ENCODE measurements at places on chromosomes 1 and 21. TPM values are rescaled to one million over a fixed set of nuclear protein-coding genes. Genes with fewer than 3 reads are reported as not detected.

DNA sequence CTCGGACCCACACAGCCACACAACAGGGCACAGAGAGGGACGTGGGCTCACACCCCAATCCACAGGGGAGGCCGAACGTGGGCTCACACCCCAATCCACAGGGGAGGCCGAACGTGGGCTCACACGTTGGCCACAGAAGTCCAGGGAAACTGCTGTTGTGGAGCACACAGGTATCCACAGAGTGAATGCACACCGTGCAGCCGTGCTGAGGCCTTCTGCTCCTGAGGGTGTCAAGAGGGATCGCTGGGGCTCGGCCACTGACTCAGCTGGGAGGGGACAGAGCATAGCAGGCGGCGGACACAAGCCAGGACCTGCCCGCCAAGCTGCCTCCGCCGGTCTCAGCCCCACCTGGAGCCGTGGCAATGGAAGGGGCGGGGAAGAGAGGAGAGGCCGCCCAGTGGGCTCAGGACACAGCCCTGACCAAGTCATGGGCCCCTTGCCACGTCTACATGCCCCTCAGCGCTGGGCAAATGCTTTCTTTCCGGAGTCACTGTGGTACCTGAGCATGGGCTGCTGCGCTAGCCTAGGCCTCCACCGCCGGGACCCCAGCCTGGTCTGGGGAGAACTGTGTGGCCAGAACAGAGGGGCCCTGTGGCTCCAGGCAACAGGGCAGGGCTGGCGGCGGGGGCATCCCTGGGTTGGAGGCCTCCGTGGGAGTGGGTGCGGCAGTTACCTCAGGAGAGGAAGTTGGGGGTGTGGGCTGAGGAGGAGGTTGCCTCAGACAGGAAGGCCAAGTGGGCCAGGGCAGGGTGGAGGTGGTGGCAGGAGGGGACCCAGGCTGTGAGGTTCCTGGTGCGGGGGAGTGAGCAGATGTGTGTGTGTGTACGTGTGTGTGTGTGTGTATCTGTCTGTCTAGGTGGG lies 1.2 kb downstream of the SYTL1 start:
- peak overlapping the region; percentile 46 for H3K27ac ChIP-seq
- peaks cover 15% of the 10 kb centered on the region for H3K4me1 ChIP-seq
- no peak for DNase-seq
- H3K36me3 ChIP-seq: no peaks in the 10 kb centered on the region
- H3K4me3 ChIP-seq: no peak overlapping the region

ATAD3B gene
- 34.9 TPM for total RNA-seq

GSTM5 gene
- total RNA-seq: 0.20 TPM

FMO4 gene
- total RNA-seq: 0.56 TPM

- peak overlapping the region; percentile 78 for H3K4me3 ChIP-seq
- H3K4me1 ChIP-seq: peaks cover 3% of the 10 kb centered on the region
- no peak overlapping the region for H3K27ac ChIP-seq
- DNase-seq: peak; percentile 52
- H3K36me3 ChIP-seq: no peaks in the 10 kb centered on the region
Observed at GRCh38 chr1:42035205-42035829, 116.6 kb upstream of the HIVEP3 start.
